Kidney (tissue), 22 donors: ENCODE measurements at places on chromosomes 7 and 10.

DNA sequence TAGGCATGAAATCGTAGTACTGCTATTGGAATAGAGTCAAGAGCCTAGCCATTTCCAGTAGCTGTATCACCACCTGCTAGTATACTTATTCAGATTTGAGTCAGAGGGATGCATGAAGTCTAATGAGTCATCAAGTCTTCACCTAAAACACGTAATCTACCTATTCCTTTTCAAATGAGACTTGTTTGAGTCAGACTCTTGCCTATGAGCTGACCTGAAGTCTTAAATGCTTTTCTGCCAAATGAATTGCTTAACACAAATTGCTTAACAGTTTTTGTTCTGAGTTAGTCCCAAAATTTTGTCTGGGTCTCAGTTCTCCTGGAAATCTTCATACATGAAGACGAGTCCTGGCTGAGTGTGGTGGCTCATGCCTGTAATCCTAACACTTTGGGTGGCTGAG, 165.2 kb downstream of the GNAT3 start:
- DNase-seq, result no peak

- peak; percentile 68 for DNase-seq
Observed at GRCh38 chr10:33314811-33315561, 19.5 kb downstream of the NRP1 start.

DNA sequence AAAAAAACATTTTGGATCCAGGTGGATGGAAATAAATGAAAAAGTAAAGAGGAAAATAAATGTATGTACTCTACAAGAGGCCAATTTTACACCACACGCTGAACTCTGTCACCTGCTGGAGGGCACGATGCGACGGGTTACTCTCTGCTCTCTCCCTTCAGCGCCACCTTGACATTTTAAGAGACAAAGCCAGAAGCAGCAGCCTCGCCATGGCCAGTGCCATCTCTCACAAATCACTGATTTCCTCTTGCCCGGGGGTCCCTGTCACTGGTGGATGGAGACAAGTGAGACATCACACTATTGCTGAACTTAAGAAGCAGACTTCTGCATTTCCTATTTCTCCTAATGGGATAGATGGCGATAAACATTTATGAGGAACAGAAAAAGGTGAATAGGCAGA, 190.0 kb downstream of the ZMYND11 start:
- DNase-seq, result no peak

DNA sequence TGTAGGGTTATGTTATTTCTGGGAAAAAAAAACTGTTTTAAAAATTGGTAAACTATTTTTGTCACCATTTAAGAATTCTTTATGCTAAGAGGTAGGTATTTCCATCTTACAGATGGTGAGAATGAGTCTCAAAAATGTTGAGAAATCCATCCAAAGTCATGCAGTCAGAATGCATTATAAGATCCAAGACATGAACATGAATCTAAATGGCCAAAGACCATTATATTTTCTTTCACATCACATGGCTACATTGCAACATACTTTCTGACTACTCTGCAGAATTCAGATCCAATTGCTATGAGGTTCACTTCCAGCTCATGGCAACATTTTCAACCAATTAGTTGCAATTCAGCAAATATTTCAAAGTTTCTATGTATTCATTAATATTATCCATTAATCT, 181.2 kb downstream of the TWIST1 start:
- DNase-seq, result no peak

GRCh38 chr10:49844775-49845595, 82.9 kb upstream of the OGDHL start:
- no peak for DNase-seq
